Astrocyte of the hippocampus (primary cell): ENCODE measurements at places on chromosomes 1 and 21.

DNA sequence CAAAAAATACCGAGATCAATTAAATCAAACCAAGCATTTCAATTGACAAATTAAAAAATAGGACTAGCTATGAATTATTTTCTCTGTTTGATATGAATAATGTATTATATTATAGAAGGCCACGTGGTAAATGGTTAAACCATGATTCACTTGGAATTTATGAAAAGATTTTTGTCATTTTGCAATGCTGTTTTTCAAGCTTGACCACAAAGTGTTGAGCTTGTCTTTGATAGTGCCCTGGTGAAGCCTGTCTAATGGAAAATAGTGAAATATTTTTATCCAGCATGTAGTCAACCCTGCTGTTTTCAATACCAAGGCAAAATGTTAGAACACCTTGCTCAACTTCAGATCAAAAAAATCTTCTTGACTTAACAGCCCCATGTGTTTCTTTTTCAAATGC lies 288.0 kb upstream of the PRMT6 start:
- peak; percentile 18 for DNase-seq

- DNase-seq = peak; percentile 18
These were observed 91.3 kb downstream of the CATSPERE start for GRCh38 chr1:244552336-244552735.

DNA sequence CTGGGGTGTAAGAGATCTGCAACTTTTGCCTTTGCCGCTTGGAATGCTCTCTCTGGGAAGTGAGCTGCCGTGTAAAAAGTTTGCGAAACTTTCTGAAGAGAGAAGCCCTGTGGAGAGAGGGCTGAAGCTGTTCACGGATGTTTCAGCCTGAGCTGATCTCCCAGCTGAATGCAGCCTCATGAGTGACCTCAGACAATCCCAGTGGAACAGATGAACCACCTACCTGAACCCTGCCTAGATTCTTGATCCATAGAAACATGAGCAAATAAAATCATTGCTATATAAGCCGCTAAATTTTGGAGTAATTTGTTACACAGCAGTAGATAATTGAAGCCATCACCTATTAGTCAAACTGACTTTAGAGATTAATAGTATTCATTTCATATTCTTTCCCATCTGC lies 4.4 kb upstream of the ALG6 start:
- no peak for DNase-seq

- no peak for DNase-seq
These were observed 10.7 kb upstream of the CSRP1 start for GRCh38 chr1:201517631-201518030.

DNA sequence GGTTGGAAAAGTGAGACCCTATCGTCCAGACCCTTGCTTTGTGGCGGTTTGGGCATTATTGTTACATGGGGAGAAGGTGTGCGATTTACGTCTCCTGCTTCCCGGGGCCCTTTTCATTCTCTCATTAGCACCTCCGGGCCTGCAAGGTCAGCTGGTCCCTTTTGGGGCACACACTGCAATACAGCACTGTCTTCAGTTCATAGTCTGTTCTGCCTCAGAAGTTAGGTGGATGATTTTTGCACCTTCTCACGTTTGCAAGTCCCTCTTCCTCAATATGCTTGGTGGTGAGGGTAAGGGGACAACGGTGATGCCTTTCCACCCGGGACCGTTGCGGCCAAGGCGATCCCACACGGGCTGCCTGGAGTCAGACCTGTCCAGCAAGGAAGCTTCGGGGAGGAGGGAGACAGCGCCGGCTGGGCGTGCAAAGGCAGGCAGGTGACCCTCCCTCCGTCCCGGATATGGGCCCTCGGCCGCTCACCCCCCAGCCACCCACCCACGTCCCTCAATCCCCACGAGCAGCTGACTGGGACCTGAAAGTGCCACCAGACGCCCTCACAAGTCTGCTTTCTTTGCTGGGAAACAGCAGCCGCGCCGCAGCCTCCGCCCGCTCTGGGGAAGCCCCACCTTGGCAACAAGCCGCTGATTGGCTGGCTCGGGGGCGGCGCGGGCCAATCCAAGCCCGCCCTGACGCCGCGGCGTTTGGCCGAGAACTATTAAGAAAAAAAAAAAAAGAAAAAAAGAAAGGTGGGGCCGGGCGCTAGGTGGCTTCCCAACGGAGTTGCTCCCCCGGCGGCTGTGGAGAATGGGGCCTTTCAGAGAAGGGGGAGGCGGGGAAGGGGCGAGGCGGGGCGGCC lies 21.7 kb downstream of the BTG2 start:
- peak; percentile 98 for DNase-seq

GRCh38 chr21:38036016-38036415 lies 119.8 kb upstream of the KCNJ6 start:
- no peak for DNase-seq

DNA sequence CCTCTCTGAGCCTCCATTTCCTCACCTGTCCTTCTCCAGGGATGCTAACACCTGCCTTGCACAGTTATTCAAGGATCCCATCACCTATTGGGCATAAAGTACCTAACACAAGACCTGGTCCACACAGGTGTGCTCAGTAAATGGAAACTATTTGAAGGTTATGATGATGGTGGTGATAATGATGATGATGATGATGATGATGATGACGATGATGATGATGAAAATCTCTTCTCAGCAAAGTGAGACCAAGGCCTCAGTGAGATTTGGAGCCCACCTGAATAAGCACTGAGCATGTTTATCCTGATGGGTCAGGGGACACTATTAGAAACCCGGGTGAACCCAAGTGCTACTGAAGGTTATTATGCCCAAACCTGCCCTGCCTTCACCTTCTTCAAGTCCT lies 100.7 kb downstream of the DMRTA2 start:
- no peak for DNase-seq

DNA sequence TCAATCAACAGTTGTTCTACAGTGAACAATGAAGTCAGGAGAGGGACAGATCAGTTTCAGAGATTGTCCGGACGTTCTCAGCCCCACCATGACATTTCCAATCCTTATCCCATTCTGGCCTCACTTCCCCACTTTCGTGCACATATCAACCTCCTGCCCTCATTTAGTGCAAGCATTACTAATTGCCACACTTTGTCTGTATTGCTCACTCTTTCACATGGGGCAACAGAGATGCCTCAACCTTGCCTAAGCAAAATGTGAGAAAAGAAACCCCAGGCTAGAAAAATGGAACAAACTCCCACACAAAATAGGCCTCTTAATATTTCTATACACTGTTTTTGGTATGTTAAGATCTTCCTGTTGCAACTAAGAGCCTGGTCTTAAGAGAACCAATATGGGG lies 8.9 kb upstream of the RGS1 start:
- DNase-seq = no peak

- DNase-seq = peak; percentile 87
These were observed 55.8 kb downstream of the YARS1 start for GRCh38 chr1:32761253-32761877.

DNA sequence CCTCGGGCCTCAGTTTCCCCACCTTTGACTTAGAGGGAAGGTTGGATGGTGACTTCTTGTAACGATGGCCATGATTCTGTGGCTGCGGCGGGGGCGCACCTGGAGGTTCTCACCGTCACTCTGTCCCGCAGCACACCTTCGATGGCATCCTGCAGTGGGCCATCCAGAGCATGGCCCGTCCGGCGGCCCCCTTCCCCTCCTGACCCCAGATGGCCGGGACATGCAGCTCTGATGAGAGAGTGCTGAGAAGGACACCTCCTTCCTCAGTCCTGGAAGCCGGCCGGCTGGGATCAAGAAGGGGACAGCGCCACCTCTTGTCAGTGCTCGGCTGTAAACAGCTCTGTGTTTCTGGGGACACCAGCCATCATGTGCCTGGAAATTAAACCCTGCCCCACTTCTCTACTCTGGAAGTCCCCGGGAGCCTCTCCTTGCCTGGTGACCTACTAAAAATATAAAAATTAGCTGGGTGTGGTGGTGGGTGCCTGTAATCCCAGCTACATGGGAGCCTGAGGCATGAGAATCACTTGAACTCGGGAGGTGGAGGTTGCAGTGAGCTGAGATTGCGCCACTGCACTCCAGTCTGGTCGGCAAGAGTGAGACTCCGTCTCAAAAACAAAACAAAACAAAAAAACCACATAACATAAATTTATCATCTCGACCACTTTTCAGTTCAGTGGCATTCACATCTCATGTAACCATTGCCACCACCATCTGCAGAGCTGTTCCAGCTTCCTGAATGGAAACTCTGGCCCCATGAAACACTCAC lies 2.1 kb upstream of the PFKL start:
- DNase-seq = peak; percentile 89

DNA sequence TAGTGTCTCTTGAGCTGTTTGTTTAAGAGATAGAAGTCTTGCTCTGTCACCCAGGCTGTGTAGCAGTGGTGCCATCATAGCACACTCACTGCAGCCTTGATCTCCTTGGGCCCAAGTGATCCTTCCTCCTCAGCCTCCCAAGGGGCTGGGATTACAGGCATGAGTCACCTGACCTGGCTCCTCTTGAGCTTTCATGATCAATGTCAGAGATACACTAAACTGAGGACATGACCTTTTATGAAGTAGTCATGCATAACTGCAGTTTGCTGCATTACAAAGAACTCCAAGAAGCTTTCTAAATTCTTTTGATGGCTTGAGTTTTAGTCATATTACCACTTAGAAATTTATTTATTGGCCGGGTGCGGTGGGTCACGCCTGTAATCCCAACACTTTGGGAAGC lies 77.7 kb downstream of the CC2D1B start:
- DNase-seq = peak; percentile 39

DNA sequence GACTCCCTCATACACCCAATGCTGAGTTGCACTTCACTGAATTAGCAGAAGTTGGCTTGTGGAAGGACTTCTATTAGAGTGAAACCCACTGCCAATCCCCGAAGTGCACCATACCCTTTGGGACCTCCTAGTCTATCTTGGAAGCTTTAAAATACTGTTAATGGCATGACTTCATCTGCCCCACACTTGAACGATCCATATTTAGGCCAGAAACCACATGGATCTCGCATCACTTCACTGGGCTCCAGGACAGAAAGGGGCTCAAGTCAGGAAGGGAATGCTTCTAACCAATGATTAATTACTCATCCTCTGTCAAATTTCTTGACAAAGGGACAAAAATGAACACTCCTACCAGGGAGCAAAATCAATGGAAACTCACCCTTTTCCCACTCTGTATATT lies 69.1 kb downstream of the BCAR3 start:
- DNase-seq = no peak

GRCh38 chr1:239744851-239745250 lies 346.8 kb upstream of the FMN2 start:
- no peak for DNase-seq
